ENCODE measurements at places on chromosomes 2 and 18.
A peak's percentile ranks its signal among the peaks of the same experiment; 100 is the strongest.

DNA sequence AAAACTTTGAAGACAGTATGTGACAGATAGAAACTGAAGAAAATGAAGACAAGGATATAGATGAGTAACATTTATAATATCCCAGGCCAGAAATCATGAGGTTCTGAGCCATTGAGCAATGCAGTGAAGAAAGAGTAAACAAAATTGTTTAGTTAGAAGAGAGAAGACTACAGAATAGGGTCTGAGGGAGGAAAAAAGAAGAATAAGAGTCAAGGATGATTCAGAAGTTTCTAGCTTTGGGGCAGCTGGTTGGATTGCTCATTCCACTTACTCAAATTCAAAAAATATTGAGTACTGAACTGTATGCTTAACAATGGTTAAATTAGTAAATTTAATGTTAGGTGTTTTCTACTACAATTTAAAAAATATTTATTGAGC lies 155.0 kb upstream of the OTX1 start:
- no peak for DNase-seq

DNA sequence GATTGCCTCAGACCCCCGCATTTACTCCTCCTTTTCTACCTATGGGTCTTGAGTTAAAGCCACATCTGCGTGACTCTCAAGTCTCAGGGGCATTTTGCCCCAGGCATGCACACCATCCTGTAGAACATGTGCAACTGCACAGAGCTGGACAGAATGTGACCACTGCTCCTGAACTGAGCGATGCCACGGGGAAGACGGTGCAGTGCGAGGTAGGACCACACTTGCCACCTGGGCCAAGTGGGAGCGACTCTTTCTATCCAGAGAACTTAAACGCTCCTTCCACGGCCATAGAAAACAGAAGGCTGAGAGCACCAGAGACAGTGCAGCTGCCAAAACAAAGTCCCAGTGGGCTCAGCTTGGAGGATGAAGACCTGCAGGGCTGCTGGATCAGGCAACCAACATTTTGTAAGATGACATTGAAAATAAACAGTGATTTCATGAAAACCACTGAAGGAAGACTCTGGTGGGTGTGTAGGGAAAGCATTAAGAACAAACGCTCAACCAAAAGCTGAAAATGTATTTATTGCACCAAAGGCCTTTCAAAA lies 149.0 kb upstream of the HDAC4 start:
- peak; percentile 13 for DNase-seq

DNA sequence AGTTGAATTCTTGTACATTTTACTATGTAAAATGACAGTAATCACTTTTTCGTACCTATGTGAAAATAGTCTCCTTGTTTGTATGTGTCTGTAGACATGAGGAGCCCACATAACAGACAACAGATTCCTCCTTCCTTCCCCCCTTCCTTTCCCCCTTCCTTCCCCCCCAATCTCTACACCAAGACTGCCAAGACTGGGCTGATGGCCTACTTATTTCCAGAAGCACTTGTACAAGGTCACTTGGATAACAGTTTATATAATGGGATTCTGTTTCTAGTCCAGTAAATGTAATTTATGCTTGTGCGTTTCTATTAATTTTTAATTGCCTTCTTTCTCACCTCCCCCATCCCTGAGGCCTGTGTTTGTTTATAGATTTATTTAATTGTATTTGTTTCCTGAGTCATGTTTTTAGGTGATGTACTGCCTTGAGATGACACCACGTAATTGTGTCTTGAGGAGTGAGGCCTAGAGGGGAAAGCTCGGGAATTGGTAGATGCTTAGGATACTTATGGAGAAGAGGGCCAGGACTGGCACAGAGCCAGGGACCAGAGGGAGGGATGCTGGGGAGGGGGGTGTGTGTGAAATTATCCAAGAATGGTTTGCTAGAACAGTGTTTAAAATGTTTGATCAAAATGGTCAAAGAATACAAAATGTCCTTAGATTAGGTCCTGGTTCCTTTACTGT lies 12.3 kb downstream of the B3GNT2 start:
- DNase-seq, result no peak

- no peak for DNase-seq
Observed at GRCh38 chr2:187986390-187987105, 305.1 kb upstream of the GULP1 start.

- peak; percentile 65 for DNase-seq
Observed at GRCh38 chr2:233422050-233422639, 67.9 kb downstream of the DGKD start.

DNA sequence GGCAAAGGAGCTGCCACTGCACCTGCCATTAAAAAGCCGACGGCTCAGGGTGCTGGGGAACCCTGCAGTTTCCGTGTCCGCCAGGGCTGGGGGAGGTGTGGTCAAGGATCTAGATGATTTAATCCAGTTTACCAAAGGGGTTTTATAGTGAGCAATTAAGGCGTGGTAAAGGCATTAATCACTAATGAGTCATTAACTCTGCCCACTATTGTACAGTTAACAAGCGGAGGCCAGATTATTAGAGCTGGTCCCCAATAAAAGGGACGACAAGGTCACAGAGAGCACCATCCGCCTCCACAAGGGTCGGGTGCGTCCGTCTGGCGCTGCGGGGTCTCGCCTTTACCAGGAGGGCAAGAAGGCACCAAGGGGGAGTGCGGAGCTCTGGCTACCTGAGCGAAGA lies 9.6 kb downstream of the RAX start:
- DNase-seq, result no peak

DNA sequence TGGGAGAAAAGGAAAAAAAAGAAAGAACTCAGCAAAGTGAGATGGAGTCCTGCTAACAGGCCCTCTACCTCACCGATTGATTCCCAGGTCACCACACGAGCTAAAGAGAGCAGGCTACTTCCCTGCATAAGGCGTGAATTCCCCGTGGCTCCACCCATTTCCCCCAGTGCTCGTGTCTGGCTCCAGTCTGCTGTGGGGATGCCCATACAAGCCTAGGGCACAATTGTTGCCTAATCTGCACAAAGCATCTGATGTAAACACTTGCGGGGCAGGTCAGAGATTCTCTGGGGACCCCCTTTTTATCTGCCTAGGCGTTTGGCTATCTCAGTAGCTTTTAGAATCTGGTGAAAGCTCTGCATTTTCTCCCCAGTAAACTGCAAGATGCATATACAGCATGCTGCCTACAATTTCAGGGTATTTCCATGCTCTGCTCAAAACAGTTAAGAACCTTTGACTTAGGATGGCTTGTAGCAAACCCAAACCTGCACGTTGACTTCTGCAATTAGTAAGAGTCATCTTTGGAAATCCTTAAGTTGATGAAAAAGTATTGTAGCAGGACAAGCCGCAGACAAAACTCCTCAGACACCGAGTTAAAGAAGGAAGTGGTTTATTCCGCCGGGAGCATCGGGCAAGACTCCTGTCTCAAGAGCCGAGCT lies 34.8 kb downstream of the MYO3B start:
- no peak for DNase-seq

DNA sequence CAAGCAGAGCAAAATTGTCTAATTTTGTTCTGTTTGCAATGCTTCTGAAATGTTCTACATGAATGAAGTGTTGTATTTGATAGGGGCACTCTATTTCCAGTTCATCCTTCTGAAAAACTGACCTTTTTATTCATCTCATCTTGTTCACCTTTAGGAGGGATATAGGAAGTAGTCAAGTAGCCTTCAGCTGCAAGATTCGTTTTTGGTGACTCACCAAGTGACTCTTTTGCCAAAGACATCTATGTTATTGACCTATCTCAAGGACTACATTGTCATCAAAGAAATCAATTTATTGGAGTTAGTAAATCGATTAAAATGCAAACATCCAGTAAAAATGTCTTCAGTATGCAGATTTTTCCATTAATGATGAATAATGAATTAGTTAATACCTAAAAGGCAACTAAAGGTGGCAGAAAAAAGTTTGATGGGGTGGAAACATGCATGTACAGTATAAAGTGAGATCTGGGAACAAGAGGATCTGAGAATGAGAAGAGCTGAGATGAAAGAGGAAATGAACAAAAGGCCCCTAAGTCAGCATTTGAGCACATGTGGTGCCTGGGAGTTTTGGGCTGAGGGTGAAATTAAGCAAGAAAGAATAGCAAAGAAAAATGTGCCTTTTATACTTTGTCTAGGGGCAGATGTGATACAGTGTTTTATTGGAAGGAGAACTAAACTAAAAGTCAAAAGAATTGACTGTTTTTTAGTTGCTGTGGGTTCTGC lies 255.1 kb upstream of the LINC00305 start:
- DNase-seq, result no peak

DNA sequence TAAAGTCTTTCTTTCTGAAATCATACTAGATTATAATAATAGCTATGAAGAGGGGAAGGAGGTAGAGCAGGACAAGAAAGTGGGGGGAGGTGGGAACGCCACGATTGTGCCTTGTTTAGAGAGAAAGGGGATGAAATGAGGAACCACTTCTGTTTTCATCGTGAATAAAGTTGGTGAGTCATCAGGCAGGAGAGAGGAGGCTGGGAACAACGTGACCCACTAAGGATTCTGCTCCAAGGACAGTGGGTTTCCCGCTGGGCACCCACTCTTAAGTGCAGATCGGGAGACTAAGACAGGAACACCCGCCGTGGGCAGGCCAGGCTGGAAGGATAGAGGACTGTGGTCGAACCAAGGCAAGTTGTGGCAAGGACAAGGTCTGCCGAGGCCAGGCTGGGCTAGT lies 158.2 kb downstream of the L3MBTL4 start:
- DNase-seq, result no peak

DNA sequence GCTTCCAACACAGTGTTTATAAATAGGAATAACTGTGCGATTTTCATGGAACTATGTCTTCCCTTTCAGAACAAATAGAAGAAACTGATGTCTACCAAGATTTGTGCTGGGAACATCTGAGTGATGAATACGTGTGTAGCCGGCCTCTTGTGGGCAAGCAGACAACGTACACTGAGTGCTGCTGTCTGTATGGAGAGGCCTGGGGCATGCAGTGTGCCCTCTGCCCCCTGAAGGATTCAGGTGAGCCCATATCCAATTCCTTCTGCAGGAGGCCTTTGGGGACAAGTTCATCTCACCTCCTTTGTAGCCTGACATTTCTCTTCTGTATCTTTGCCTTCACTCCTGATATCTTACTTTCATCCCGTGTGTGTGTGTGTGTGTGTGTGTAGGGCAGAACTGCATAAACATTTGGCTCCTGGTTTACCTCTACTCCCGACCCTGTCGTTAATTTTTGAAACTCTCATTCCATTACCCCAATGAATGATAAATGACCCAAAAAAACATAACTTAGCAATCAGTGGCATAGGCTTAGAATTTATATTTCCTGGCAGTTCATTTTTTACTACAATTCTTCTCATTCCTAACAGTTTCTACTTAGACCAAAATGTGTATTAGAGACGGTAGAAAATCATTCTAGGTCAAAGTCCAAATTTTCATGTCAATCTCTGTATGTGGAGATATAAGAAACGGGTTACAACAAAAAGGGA lies 111.0 kb upstream of the RASGRP3 start:
- DNase-seq, result no peak

DNA sequence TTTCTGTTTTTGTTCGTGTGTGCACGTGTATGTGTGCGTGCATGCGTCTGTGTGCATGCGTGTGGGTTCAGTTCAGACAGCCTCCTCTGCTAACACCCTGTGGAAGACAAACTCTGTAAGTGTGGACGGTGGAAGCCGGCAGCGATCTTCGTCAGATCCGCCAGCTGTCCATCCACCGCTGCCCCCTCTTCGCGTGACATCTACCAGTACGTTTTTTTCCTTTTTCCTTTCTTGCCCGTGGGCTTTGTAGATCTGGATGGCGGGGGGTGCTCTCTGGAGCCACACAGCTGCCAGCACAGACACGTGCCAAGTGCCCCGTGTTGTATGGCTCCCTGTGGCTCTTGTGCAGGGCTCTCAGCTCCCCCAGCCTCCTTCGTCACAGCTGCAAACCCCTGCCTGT lies 32.3 kb downstream of the ITGB1BP1 start:
- no peak for DNase-seq
